ENCODE measurements at places on chromosomes 4 and X. TPM values are rescaled to one million over a fixed set of nuclear protein-coding genes. Genes with fewer than 3 reads are reported as not detected.

TRPC5OS gene
- not detected for total RNA-seq

GNRHR gene
- not detected for total RNA-seq

WFS1 gene
- total RNA-seq = 22.9 TPM

PPEF2 gene
- not detected for total RNA-seq

TMPRSS11A gene
- not detected for total RNA-seq

FAM236C gene
- not detected for total RNA-seq

POU3F4 gene
- not detected for total RNA-seq

ZAR1 gene
- not detected for total RNA-seq

PDGFRA gene
- total RNA-seq = 69.4 TPM

PF4V1 gene
- total RNA-seq = not detected

PPARGC1A gene
- 0.15 TPM for total RNA-seq

MEPE gene
- total RNA-seq = not detected

Measured in bronchus fibroblast of lung (primary cell).